ENCODE measurements at places on chromosomes 4 and X. TPM values are rescaled to one million over a fixed set of nuclear protein-coding genes. Genes with fewer than 3 reads are reported as not detected.

The FAM47A gene
- not detected for total RNA-seq

- no peak for DNase-seq
Observed at GRCh38 chr4:184444953-184445309, 29.4 kb downstream of the IRF2 start.

The TMEM156 gene
- 0.30 TPM for total RNA-seq

GRCh38 chr4:88756149-88756548, 58.5 kb upstream of the NAP1L5 start:
- DNase-seq: no peak

The CDKL2 gene
- 2.3 TPM for total RNA-seq
